ENCODE measurements at places on chromosomes 13 and 19.

DNA sequence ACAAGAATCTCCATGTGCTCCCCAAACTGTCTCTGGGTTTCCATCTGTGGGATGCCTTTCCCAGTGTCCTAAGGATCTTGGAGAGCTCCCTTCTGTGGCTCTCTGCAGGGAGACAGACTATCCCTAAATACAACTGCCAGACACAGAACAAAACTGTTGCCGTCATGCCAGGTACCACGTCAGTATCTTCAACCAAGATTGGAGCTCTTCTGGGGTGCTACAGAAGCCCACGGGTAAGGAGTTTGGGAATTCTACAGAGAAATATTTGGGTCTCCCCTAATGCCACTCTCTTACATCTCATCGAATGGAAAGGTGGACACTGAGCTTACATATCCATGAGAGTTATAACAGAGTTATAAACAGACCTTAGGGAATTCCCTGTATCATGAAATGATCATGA, 4.9 kb upstream of the MBD3L3 start:
- DNase-seq: no peak

- no peak for DNase-seq
Observed at GRCh38 chr19:4744451-4745174, 21.0 kb upstream of the DPP9 start.

GRCh38 chr19:4194353-4194752, 11.9 kb downstream of the ANKRD24 start:
- no peak for DNase-seq

GRCh38 chr19:50341091-50341564, 12.0 kb upstream of the KCNC3 start:
- DNase-seq: no peak

DNA sequence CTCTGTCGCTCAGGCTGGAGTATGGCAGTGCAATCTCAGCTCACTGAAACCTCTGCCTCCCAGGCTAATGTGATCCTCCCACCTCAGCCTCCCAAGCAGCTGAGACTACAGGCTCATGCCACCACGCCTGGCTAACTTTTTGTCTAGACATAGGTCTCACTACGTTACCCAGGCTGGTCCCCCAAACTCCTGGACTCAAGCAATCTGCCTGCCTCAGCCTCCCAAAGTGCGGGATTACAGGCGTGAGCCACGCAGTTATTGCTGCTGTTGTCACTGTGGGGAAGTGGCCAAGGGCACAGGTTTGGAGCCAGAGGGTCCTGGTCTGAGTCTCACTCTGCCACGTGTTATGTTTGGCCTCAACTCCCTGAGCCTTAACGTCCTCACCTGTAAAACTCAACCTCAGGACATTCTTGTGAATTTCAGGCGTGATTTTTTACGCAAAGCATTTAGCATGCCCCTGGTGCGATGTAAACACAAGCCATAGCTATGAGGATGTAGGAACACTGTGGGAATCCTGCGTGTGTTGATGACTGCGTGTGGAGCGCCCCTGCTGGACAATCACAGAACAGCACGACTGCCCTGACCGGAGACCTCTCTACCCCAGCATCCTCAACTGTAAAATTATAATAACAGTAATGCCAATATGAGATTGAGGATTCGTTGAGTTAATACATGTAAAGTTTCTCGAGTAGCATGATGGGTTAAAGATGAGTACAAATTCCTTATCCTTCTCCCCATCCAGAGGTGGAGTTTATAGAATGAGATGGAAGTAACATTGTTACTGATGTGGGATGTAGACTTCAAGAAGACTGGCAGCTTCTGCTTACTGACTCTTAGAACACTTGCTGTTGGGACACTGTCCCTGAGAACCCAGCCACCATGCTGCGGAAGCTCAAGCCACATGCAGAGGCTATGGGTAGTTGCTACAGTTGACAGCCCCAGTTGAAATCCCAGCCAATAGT, 41.8 kb upstream of the PNMA8B start:
- peak; percentile 52 for DNase-seq

- DNase-seq: peak; percentile 17
Observed at GRCh38 chr13:23505007-23505406, 65.2 kb upstream of the TNFRSF19 start.

DNA sequence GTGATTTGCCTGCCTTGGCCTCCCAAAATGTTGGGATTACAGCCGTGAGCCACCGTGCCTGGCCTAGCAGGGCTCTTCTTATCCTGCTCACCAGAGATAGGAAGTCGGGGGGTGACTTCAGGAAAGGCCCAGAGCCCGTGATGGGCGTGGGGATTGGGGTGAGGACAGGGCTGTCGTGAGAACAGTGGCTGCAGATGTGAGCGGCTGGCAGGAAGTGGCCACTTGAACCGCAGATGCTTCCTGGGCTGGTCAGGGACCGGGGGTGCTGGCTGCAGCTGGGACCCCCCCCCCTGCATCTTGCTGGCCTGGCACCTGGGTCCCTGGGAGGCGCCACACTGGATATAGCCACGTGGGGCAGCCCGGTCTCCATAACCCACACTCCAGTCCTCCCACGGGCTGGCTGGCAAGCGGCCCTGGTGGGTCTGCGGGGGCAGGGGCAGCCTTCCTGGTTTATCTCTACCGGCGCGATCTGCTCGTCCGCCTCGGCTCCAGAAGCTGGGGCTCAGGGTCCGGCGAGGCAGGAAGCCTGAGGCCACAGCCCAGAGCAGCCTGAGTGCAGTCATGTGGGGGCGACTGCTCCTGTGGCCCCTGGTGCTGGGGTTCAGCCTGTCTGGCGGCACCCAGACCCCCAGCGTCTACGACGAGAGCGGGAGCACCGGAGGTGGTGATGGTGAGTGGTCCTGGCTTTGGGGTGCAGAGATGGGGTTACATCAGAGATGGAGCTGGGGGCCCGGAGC, at the start of gene F2RL3:
TSS of gene F2RL3 (plus strand) at position 371 of the 737 bp plus-strand sequence. CDS start at position 562, 191 bp downstream.
- DNase-seq: no peak

DNA sequence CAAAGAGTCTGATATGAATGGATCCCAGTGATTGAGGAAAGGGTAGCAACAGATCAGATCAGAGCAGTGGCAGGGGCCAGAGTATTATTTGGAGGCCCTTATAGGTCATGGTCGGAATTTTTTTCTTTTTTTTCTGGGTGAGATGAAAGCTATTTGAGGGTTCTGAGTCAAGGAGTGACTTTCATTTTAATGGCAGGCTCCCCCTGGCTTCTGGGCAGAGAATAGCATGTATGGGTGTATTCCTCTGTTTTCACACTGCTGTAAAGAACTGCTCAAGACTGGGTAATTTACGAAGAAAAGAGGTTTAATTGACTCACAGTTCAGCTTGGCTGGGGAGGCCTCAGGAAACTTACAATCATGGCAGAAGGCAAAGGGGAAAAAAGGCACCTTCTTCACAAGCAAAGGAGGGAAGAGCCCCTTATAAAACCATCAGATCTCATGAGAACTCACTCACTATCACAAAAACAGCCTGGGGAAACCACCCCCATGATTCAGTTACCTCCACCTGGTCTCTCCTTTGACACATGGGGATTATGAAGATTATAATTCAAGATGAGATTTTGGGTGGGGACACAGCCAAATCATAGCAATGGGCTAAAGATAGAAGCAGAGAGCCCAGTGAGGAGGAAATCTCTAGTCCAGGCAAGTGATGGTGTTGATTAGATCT, 3.0 kb upstream of the SLC6A16 start:
- DNase-seq: peak; percentile 63

DNA sequence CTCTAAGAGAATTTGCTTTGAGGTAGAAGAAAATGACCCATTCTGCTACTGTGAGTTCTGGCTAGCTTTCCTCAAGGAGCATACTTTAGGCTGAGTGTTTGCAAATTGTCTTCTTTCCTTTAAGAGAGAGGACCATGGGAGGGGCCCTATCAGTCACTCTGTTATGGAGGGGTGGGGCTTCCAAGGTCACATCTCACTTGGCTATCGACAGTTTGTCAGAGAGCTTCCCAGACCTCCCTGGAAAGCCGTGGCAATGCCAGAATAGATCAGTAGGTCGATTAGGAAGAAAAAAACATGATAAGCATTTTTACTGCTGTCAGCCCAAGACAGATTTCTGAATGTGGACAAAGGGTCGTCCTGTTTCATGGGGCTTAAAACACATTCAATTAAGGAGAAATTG, 93.3 kb downstream of the OXGR1 start:
- peak; percentile 77 for DNase-seq

DNA sequence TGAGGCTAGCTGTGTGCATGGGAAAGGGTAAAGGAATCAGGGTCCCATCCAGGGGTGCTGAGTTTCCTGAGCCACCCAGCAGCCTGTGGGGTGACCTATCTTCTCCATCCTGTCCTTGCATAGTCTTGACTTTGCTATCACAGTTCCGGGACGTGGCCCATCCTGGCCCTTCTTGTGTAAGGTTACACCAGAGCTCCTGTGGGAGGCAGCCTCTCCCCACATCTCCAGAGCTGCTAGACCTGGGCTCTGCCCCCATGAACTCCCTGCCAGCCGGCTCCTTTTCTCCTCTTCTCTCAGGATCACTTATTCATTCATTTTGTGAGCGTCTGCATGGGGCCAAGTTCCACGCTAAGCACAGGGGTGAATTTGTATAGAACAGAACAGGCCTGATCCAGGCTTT, 238.9 kb downstream of the TSHZ3 start:
- DNase-seq: peak; percentile 60

- no peak for DNase-seq
Observed at GRCh38 chr13:76693086-76693485, 193.1 kb downstream of the KCTD12 start.

GRCh38 chr13:110358381-110358780, 51.3 kb downstream of the COL4A2 start:
- no peak for DNase-seq

DNA sequence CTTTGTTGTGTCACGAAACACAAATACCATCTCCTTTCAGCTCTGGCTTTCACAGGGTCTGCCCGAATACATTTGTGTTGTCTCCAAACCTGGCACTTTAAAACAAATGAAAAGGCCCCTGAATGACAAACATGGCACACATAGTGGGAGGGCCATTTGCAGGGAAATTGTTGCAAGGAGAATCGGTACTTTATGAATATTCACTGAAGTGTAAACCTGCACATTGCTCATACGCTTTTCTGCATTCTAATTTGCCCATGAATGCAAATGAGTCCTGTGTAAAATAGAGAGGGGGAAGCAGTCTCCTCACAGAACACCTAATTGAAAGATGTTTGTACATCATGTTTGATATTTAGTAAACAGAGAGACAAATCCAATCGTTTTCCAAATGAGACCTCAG, 82.7 kb upstream of the PCDH8 start:
- no peak for DNase-seq

- DNase-seq: no peak
Observed at GRCh38 chr19:21677696-21678418, 89.5 kb downstream of the ZNF100 start.

DNA sequence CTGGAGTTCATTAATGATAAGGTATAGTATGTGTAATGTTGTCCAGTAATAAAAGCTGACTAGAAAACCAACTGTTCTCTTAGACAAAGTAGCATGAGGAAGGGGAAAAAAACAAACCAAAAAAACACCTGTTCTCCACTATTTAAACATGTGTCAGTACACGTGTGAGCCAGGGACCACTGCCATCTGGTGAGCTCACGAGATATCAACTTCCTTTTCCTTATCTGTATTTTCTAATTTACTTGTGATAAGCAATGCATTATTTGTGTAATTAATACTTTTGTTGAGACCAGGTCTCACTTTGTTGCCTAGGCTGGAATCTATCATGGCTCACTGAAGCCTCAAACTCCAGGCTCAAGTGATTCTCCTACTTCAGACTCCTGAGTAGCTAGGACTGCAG, 4.3 kb upstream of the SIX5 start:
- no peak for DNase-seq

DNA sequence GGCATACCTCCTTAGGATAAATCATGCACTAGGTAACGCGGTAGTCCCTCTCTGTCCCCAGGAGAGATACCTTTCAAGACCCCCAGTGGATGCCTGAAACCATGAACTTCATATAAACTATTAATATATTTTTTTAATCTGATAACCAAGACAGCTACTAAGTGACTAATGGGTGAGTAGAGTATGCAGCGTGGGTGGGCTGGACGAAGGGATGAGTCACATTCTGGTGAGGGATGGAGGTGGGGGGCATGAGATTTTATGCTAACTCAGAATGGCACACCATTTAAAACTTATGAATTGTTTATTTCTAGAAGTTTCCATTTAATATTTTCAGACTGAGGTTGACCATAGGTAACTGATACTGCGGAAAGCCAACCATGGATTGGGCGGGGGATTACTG, 46.2 kb downstream of the CDK8 start:
- no peak for DNase-seq

DNA sequence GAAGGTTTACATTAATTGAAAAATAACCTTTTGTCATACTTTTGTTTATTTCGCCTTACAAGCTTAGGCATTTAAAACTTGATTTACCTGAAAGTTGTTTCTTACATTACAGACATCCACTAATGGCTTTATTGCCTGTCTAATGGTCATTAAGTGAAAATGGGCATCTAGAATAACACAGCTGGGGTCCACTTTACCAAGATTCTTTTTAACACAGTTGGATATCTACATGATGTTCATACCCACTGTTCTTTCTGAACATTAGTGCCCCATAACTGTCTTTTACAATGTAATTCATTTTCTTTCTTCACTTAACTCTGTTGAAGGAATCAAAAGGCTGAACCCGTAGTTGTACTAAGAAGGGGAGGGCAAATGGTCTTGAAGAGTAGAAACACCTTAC, 19.8 kb upstream of the KLHL1 start:
- no peak for DNase-seq

GRCh38 chr13:79749984-79750551, 269.1 kb downstream of the NDFIP2 start:
- DNase-seq: peak; percentile 99

DNA sequence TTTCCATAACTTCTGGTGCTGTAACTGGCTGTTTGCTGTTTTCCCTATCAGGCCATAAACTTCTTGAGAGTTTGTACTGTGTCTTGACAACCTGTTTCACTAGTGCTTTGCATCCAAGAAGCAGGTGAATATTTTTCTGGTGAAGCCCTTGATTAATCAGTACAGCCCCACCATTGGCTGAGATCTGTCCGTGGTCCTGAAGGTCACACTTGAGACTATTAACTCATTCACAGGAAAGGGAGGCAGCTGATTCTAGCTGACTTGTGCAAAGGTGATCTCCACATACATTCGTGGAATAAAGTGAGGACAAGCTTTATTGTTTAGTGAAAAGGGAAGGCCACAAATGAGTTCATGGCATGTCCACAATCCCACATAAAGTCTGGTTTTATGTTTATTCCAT, 61.4 kb upstream of the ZNF835 start:
- DNase-seq: peak; percentile 32

- DNase-seq: no peak
Observed at GRCh38 chr19:14315433-14315832, 65.8 kb upstream of the ADGRE5 start.

DNA sequence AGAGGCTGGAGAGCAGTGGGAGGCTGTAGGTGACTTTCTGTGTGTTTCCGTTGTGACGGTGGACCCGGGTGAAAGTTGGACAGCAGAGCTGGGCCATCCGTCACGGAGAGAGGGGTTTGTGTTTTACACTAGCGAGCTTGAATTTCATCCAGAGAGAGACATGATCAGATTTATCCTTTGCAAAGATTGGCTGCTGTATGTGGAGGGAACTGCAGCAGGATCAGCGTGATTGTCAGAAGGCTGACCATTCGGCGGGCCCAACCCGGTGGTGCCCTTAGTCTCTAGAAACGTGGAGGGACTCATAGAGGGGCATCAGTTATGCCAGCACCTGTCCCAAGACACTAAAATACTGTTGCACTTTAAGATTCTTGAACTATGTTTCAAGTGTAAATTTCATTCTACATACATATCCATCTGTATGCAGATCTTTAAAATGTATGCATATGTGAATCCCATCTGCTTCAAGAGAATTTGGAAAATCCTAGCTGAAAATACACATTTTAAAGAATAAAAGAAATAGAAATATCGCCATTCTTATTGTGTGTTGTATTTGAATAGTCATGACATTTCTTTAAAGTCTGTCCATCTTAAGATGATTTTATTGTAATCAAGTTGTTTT, 7.0 kb downstream of the FAM124A start:
- no peak for DNase-seq

GRCh38 chr19:47676811-47677210, 36.4 kb upstream of the EHD2 start:
- no peak for DNase-seq
